Mammary epithelial cell (primary cell): ENCODE measurements at places on chromosomes 13 and 19. TPM values are rescaled to one million over a fixed set of nuclear protein-coding genes. Genes with fewer than 3 reads are reported as not detected.

- no peak for DNase-seq
These were observed 35.2 kb upstream of the SLC7A10 start for GRCh38 chr19:33260628-33261418.

DNA sequence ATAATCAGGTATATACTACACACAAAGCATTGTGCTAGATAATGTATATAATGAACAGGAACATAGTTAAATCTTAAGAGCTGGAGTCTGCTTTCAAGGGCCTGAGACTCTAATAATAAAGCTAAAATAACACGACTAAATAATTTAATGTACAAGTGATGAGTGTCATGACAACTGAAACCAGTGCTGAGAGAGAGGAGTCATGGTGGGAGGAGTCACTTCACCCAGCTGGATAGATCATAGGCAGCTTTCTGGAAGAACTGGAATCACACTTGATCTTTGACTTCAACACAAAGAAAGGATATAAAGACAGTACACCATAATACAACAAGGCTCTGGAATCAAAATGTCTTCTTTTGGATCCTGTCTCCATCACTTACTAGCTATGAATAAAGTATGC lies 7.1 kb downstream of the RBM26 start:
- DNase-seq = peak; percentile 64

The PSG11 gene
- total RNA-seq = not detected in 2 replicates

DNA sequence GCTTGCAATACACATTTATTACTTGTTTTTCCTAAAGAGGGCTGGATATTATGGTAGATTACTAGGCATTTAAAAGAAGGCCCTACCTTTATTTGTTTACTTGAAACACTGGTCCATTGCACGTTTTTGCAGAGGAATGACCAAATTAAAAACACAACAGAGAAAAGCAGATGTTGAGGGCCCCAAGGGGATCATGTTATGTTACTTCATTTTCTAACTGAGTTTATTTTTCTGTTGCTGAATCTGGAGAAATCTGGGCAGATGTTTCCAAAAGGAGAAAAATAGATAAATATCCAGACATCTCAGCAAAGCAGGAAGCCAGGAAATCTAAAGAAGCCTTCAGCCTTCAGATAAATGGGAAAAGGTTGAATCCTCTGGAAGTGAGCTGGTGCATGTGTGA lies 353.0 kb downstream of the NDFIP2 start:
- DNase-seq = no peak

The ZC3H13 gene
- total RNA-seq = 14.7 TPM

- no peak for DNase-seq
These were observed 24.5 kb upstream of the CXCL17 start for GRCh38 chr19:42467183-42467760.

The KCNC3 gene
- 0.67 TPM for total RNA-seq

The SEMA6B gene
- 0.19 and 0.28 TPM in 2 replicates for total RNA-seq

DNA sequence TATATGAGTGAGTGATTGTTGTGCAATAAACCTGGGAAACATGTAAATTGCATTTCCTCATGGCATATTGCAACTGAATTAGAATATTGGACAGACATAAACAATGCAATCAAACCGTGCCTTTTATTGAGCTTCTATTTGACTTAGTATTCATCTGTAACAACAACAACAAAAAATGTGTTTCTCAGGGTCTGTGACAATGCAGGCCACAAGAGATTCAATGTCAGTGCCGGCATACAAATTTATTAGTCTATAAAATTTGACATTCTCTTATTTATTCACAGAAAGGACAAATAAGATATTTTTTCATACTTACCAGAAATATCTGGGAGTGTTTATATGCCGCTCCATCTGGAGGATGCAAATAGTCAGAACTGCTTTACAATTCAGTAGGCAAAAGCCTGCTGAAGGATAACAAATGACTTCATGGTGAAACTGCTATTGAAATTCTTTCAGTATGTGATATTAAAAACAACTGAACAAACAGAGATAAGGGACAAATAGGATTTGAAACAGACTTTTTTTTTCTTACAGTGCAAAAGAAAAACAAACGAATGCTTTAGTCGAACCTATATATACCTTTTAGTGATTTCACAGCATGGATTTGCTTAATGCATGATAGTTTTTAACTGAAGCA lies 77.2 kb downstream of the DACH1 start:
- DNase-seq = no peak

The CPB2 gene
- not detected in 2 replicates for total RNA-seq

DNA sequence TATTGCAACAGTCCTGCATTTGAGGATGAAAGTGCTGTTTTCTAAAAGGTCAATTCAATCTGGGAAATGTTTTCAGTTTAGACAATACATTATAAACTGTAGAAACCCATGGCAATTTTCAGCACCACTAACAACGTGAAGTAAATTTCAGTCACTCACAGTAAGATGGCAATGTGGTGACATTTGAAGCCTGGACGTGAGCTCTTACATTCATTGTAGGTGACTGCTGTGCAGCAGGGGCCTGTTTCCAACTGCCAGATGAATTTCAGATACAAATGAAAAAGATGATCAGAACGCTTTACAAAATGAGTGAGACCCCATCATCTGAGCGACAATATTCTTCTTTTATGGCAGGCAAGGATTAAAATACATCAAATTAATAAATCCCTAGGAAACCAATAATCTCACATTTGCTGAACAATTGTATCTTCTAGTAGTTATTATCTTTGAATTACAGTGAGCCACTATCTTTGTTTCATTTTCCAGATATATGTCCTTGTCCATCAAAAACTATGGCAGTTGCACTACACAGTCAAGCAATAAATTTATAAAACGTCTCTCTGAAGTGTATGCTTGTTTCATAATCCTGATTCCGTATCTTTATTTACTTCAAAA lies 1816.8 kb downstream of the OLFM4 start:
- no peak for DNase-seq

DNA sequence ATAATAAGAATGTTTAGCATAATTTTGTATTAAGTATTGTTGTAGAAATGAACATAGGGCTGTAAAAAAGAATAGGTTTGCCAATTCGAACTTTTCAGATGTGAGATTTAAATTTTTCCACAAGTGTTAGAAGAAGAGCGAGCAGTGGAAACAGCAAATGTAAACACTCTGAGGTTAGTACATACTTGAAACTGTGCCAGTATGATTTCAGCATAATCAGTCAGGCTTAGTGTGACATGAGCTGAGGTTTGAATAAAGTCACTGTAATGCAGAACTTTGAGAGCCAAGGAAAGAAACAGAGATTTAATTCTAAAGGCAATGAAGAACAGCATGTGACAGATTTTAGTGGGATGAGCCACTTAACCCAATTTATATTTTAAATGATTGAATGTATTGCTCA lies 2166.4 kb downstream of the PCDH9 start:
- DNase-seq = no peak

DNA sequence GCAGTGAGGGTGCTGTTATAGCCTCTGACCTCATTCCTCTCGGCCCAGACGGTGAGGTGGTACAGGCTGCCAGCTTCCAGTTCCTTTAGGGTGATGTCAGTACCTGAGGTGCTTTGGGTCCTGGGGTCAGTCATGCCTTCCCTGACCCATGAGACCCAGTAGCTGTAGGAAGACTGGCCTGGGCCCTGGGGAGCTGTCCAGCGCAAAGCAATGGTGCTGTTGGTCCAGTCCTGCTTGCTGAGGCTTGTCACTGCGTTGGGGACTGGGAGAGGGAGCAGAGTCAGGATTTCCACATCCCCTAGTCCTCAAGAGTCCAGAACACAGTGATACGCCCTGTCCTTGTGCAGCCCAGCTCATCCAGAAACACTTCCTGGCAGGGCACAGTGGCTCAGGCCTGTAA lies 10.7 kb downstream of the PTPRH start:
- no peak for DNase-seq

DNA sequence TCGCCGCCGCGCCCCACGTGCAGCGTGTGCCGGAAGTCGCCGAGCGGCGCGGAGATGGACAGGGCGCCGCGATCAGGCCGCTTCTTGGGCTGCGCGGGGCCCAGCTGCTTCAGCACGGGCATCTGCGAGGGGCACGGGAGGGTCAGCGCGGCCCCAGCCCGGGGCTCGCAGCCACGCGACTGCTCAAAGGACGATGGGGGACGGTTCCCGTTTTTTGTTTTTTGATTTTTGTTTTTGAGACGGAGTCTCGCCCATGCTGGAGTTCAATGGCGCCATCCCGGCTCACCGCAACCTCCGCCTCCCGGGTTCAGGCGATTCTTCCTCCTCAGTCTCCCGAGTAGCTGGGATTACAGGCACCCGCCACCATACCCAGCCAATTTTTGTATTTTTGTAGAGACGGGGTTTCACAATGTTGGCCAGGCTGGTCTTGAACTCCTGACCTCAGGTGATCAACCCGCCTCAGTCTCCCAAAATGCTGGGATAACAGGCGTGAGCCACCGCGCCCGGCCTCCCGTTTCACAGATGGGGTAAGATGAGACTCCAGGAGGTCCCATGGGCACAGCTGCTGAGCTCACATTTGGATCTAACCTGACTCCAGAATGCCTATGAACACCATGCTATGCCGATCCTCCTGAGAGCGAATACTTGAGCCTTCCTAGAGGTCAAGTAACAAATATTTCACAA lies 2.0 kb upstream of the LENG9 start:
- DNase-seq = no peak

- DNase-seq = peak; percentile 12
These were observed 47.3 kb downstream of the DNAJC3 start for GRCh38 chr13:95724252-95724651.

The ERICH4 gene
- not detected for total RNA-seq

GRCh38 chr19:49119411-49120324 lies at the start of gene PPFIA3:
PPFIA3 (plus strand) TSS chr19:49119544; CDS start chr19:49127874, 8,330 bp downstream.
- peak; percentile 63 for DNase-seq

DNA sequence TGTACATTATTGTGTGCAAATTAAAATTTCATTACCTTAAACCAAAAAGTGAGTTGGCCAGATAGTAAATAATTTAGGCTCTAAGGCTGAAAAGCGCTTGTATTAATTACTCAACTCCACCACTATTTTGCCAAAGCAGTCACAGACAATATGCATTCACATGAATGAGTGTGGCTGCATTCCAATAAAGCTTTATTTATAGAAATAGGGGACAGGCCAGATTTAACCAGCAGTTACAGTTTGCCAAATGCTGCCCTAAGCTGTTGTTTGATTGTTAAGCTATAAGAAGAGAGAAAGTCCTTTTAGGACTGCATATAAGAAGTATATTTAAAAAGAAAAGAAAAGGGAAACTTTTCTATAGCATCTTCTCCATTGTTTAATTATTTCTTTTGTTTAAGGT lies 342.6 kb downstream of the ITGBL1 start:
- DNase-seq = no peak

The ZNF296 gene
- 0.27 and 0.66 TPM in 2 replicates for total RNA-seq

The KIRREL2 gene
- not detected in 2 replicates for total RNA-seq

DNA sequence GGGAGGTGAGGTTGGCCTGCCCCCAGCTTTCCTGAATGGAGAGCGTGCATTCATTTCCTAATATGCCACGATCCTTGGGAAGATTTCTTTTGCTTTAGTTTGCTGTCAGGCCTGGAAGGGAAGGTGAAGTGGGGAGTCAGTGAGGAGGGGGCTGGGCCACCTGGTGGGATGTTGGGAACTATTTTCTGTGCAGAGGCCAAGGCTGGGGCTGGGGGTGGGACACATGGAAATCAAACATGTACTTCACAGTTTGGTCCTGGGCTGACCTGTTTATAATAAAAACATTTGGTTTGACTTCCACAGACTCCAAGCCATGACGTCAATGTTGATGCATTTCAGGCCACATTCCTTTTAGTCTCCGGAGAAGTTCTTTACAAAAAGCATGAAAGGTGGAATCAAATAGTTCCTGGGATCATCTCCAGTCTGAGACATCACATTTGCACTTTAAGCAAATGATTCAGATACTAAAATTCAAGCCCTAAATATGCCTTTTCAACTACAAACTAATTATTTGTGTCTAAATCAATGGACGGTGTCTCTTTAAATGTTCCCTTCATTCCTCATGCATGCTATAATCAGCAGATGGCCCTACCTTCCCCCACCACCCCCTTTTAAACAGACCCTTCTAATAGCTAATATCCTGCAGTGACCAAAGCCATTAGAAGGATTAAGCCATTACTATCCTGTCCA lies 41.5 kb upstream of the MEDAG start:
- peak; percentile 41 for DNase-seq

The MZT1 gene
- total RNA-seq = 16.9 and 18.0 TPM in 2 replicates

DNA sequence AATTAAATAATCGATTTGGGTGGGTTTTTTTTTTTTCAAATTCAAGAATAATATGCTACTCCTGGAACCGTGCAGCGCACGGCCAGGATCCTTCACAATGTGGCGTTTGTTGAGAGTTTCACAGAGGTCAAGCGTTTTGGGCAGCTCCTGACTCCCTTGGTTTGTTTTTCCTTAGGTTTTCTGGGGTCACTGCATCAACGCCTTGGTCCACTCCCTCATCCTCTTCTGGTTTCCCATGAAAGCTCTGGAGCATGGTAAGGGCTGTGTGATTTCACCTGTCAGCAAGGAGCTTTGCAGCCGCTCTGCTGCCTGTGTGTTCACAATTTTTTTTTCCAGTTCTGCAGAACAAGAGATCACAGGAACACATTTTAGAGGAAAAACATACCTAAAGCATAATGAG lies 212.4 kb downstream of the SHISA2 start:
- no peak for DNase-seq

The FBXO17 gene
- total RNA-seq = 25.8 TPM

DNA sequence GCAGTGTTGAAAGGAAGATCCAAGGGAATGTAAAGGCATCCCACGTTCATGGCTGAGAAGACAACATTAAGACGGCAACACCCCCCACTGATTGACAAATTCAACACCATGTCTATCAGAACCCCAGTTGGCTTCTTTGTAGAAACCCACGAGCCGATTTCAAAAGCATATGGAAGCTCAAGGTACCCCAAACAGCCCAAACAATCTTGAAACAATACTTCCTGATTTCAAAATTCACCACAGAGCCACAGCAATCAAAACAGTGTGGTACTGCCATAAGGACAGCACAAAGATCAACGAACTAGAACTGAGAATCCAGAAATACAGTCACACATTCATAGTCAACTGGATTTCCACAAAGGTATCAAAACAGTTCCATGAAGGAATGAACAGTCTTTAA lies 6.2 kb downstream of the MIER2 start:
- no peak for DNase-seq

GRCh38 chr13:34412817-34413375 lies 529.2 kb upstream of the NBEA start:
- DNase-seq = peak; percentile 74

The ZNF99 gene
- total RNA-seq = not detected in 2 replicates

DNA sequence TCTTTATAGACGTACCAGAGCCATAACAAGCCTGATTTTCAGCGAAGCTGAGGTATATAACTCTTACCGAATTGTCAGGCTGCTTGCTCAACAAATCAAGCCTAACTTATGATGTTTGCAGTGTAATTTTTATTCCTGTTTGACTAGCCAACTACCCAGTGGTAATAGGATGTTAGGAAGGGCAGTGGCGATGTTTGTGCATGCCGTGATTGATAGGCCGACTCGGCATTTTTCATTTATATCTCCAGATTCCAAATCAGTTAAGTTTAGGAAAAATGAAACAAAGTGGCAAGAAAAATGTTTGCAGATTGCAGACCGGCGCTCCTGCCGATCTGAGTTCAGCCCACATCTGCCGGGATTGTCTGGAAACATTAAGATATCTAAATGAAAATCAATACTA lies 401.6 kb upstream of the ZNF507 start:
- DNase-seq = no peak
